SK-N-DZ (cell line): ENCODE measurements at places on chromosomes 1 and 21.

DNA sequence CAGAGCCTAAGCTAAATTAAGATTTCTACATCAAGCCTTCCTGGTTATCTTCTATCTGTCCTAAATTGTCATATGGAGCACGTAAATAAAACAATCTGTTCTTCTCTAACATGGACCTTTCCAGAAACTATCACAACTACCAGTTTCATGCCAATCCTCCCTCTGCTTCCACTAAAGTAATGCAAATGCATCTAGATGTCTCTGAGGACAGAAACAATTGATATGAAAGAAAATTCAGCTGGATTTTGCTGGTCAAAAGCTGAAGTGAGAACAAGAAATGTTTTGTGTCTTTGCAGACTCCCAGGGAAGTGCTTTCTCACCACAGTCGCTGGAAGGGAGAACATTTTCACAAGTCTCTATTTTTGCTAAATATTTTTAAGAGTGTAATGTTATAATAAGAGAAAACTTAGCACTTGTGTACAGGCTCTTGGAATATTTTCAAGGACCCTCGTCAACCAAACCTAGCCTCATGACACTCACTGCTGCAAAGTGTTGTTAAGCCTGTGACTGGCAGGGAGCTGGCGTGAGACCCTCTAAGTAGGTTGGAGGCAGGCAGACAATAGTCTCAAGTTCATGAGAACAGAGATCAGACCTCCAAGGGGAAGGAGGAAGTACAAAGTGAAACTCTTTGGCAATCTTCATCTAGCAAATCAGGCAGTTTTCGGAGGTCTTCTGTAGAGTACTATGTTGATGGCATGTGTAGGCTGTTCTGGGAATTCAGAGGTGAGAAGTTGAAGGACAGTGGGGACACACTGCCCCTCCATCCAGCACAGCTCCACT, 38.8 kb downstream of the DNASE2B start:
- no peak for DNase-seq

- DNase-seq: peak; percentile 36
These were observed 2.3 kb downstream of the COX20 start for GRCh38 chr1:244837597-244838258.

- peak; percentile 9 for DNase-seq
These were observed 186.4 kb downstream of the MRPL39 start for GRCh38 chr21:25420831-25421230.

GRCh38 chr21:34166468-34166867, 93.1 kb downstream of the MRPS6 start:
- DNase-seq: no peak

DNA sequence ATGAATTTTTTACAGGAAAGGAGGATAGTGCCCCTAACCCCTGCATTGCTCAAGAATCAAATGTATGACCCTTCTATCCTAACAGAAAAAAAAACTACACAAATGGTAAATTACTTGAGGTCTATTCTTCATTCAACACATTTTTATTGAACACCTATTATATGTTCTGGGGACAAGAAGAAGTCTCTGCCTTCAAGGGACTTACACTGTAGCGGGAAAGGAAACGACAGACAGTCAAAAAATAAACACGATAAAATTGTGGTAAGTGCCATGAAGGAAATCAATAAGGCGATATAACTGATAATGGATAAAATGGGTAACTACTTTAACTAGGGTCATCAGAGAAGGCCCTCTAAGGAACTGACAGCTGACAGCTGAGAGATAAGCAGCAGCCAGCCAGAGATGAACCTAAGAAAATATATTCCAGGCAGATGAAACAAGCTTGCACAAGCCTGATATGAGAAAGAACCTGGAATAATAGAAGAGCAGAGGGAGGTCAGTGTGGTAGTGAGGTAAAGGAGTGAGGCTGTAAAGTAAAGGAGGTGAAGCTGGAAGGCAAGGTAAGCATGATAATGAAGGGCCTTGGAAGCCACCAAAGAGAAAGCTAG, 66.4 kb downstream of the PHTF1 start:
- no peak for DNase-seq

DNA sequence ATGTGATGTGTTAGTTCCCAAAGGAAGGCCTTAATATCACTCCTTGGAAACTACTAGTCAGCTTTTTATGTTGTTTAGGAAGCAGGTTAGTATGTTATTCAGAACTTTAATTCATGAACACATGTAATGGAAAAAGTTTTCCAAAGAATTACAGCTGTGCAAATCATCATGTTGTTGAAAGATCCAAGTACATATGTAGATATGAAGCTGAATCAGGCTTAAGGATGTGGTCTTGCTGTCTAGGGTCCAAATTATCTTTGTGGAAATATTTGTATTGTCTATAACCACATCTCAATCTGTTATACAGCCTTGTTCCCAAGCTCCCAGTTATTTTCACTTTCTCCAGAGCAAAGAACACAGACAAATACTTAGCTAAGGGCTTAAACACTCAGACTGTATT, 231.6 kb downstream of the TPR start:
- no peak for DNase-seq

DNA sequence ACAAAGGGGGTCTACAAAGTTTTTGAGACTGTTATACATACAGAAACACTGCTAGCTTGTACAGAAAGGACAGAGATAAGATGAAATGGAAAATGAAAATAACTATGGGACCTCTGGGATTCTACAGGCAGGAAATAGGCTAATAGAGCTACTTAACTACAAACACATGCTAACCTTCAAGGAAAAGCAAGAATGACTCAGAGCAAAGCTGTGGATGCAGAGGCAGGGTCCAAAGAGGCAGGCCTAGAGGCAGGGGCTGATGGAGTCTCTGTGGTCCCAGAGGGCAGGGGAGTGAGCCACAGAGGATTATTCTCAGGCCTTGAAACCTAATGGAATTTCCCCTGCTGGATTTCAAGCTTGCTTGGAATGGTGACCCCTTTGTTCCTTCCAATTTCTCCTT, 18.7 kb upstream of the GOLT1A start:
- no peak for DNase-seq

DNA sequence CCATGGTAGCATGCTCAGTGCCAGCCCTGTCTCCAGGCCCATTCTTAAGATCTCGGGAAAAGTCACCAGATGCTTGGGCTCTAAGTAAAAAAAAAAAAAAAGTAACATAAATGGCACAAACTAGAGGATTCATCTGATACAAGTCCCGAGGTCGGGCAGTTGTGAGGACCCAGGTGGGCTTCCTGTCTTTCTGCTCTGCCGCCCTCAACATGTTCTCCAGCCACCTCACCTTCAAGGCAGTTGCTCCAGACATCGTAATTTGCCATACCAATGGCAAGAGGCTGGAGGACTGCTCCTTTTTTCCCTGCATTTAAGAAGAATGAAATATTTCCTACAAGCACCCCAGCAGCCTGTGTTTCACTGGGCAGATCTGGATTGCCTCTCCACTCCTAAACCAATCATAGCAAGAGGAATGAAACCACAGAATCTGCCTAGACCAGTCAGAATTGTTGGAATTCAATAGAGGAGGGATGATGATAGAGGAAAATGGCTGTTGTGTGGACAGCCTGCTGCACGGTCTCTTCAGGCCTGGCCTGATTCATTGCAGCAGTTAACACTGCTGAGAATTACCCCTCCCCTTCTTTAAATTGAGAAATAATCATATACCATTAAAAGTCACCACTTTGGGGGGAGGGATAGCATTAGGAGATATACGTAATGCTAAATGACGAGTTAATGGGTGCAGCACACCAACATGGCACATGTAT, 5.4 kb downstream of the HMGN2 start:
- no peak for DNase-seq

DNA sequence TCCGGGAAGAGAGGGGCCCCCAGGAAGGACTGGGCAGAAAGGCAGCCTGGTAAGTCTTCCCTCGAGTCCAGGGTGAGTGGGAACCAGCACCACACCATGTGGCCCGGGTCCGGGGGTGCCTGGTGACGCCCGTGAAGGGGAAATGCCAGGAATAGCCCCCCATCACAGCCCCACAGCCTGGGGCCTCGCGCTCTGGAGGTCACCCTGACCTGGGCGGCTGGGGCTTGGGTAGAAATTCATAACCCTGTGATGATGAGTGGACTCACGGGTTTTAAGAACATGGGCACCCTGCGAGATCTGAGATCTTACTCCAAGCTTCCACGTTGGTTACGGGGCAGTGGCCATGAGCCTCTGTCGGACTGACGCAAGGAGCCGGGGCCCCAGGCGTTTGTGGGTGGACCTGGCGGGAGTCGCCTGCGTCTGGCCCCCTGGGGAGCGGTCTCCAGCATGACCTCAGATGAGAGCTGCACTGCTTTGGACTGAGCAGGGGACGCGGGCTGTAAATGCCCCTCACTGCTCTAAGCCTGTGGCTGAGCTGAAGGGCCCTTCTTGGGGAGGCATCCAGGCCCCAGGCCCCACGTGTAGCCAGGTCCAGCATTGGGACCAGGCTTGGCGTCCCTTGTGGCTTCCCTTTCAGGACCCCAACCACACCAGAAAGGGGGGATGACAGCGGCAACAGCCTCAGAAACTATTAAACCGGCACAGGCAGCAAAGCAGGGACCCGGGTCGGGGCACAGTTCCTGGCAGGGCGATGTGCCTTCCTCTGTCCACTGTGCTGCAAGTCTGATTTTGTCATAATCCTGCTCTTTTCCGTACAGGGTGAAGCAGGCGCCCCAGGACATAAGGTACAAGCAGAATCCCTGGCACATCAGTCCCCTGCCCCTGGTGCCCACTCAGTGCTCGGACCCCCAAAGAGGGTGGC, 60.0 kb downstream of the SLC19A1 start:
- DNase-seq: no peak

DNA sequence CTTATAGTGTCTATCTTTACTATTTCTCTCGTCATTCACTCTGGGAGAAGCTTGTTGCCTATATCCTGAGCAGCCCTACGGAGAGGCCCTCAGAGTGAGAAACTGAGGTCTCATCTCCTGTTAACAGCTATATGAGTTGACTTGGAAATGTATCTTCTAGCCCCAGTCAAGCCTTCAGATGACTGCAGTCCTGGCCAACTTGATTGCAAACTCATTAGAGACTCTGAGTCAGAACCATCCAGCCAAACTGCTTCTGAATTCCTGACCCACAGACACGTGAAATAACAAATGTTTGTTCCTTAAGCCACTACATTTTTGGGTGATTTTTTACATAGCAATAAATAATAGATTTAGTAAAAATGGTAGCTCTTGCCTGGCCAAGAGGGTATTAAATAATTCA, 3.9 kb upstream of the ZBED6 start:
- no peak for DNase-seq

DNA sequence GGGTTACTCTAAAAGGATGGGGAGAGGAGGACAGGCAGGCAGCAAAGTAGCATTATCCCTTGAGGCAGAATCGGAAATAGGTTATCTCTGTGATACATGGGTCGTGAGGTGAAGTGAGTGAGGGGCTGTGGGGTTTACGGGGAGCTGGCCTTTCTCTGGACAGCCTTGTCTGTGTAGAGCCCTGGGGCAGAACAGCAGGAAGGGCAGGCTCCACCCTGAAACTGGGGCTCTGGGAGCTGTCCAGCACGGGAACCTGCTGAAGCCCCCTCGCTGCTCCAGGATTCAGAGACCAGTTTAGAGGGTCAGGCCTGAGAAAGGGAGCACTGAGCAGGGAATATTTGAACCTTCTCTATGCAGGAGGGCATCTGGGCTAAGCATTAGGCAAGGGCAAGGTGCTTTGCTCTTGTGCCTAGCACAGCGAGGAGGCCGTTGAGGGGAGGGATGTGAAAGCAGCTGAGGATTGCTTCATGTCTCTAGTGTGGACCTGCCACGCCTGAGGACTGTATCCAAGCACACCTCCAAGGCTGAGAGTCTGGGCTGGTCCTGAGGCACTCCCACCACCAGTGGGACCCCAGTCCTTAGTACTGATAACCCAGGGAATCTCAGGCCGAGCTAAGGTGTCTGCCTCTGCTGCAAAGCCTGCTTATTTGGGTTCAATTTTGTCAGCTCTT, 55.8 kb downstream of the NAV1 start:
- DNase-seq: no peak

- peak; percentile 38 for DNase-seq
These were observed 241.0 kb downstream of the KCNJ6 start for GRCh38 chr21:37675202-37675801.

GRCh38 chr1:53520481-53520880, 61.3 kb downstream of the DMRTB1 start:
- DNase-seq: no peak

- DNase-seq: no peak
These were observed at the start of gene INAVA for GRCh38 chr1:200894712-200895442. INAVA (plus strand) TSS chr1:200894900; CDS start chr1:200898401, 3,501 bp downstream.

- DNase-seq: no peak
These were observed 15.5 kb downstream of the LRIF1 start for GRCh38 chr1:110948038-110948810.

DNA sequence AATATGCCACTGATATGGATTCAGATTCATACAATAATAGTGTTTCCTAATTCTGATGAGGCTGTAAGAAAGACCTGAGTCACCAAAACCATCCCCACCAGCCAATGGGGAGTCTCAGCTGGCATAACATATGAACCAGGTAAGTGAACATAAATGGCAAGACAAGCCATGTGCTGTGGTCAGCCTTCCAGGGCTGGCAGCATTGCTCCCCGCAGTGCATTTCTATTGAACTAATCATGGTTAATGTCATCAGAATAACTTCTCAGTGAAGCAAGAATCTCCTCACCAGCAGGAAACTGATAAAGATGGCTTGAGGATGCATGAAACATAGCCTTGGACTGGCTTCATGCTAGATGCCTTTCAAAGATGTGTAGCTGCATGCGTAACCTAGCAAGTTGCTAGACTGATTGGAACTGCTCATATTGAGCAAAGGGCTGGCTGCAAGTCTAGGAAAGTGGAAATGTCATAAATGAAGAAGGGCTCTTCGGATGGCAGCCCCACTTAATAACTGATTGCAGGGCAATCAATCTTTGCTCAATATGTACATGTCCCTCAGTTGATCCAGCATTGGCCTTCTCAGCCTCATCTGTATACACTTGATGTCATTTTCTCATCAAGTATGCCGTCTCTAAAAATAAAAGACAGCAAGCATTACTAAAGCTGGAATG, 88.0 kb downstream of the NTNG1 start:
- no peak for DNase-seq

DNA sequence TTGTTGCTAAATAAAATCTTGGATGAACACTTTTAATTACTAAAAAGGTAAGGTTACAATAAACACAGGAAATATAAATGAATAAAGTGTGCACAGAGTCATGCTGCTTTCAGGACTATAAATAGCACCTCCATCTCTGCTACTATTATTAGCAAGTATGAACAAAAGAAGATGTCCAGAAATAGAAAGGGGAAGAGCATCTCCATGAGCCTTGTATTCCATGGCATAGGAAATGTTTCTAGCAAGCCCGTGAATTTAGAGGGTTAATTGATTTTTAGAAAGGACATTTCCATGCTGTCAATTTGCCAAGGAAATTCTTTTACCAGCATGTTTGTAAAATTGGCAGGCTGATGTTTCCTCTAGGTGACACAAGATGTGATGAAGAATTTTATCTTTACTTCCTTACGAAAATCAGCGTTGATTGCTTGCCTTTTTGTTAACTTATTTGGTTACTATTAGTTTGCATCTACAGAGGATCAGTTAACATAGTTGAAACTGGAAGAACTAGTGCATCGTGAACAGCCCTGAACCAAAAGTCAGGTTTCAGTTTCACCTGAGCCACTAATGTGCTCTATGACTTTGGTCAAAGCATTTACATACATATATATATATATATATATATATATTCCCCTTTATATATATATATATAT, 45.3 kb downstream of the NR5A2 start:
- no peak for DNase-seq
